ENCODE measurements at places on chromosomes 7 and 10.

- DNase-seq, result peak; percentile 43
These were observed 18.6 kb upstream of the ADRB1 start for GRCh38 chr10:114024876-114025610.

DNA sequence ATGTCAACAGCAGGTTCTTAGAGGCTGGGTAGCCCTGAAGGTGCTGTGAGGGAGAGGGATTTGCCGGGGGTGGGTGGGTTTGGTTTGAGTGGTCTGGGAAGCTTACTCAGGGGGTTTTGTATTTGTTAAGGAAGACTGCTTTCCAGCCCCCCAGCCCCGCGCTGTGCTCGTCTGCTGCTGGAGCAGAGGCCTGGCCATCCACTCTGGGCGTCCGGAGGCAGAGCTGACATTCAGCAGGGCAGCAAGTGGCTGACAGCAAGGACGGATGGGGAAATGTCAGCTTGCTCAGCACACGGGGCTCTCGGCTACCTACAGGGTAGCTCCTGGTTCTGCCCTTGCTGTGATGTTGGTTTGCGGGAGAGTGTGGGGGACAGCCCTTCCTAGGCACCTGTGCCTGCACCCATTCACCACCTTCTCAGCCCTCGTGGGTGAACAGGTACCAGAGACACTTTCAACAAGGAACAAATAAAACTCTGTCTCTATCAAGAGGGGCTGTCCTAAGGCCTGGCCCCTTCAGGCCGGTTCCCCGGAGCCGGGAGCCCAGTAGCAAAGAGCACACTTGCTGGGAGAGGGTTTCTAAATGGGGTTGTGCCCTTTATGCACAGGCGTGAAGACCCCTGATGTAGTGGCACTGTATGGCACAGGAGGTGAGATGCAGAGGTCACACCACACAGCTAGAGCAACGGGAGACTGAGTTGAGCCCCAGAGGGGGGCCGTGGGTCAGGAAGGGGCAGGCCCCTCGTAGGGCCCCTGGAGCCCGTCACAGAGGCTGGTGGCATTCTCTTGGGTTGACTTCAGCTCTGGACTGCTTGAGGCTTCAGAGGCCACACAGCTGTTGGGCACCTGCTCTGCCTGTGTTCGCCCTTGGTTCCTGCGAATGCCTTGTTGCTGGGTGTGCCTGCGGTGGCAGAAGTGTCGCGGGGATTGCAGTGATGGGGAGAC is 72.2 kb upstream of the SHH start:
- no peak for DNase-seq

- DNase-seq, result no peak
These were observed 169.5 kb downstream of the C1GALT1 start for GRCh38 chr7:7351832-7352231.

DNA sequence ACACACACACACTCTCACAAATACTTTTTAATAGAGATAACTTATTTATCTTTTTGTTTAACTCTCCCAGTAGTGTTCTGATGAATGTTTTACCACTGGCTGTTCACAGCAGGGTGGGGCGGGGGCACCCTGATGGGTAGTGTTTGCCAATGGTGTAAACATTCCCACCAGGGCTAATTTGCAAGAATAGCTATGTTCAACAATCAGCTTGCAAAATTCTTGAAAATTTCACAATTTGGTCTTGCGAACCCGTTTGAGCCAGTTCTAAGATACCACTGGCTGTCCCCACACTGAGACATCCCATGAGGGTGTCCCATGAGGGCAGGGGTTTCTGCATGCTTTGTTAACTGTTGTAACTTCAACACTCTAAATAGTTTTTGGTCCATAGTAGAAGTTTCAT is 348.5 kb downstream of the CXCL12 start:
- no peak for DNase-seq

- no peak for DNase-seq
These were observed 55.5 kb downstream of the SLC16A12 start for GRCh38 chr10:89479771-89480446.

- no peak for DNase-seq
These were observed 186.6 kb upstream of the LYZL1 start for GRCh38 chr10:29102233-29102632.

DNA sequence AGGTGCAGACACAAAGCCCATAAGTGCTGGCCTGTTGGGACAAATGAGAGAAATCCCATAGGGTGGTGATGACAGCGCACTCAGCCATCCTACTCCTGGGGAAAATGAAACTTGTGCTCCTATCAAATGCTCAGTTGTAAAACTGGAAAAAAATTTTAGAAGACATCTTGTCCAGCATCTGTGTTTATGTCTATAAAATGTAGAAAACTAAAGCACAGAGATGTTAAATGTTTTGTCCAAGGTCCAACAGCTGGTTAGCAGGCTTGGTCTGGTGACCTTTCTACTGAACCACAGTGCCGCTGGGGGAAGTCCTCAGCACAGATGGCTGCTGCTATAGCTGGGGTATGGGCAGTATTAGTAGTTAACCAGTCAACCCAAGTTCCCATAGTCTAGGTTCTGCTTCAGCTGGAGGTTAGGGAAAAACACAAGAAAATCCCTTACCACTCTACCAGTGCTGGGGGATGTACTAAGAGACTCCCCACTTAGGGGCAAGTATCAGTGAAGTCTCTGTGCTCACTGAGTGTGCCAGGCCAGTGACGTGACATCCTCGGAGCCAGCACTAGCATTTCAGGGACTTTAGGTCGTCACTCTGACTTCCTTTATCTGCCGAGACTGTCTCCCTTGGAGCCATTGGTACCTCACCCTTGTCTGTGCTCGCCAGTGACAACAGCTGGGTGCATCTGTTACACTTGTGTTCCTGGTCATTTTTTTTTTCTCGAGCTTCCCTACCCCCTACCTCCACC is 1.9 kb downstream of the TSPAN33 start:
- no peak for DNase-seq

GRCh38 chr7:144812379-144813283 is 23.2 kb downstream of the TPK1 start:
- DNase-seq, result peak; percentile 70

GRCh38 chr10:79282388-79282787 is 64.9 kb upstream of the PPIF start:
- DNase-seq, result no peak

GRCh38 chr10:62068464-62068863 is 167.0 kb downstream of the ARID5B start:
- DNase-seq, result no peak

- peak; percentile 70 for DNase-seq
These were observed 597 bp downstream of the APBB1IP start for GRCh38 chr10:26438534-26439341.

- peak; percentile 97 for DNase-seq
These were observed 163.8 kb upstream of the KLF6 start for GRCh38 chr10:3948843-3949242.

DNA sequence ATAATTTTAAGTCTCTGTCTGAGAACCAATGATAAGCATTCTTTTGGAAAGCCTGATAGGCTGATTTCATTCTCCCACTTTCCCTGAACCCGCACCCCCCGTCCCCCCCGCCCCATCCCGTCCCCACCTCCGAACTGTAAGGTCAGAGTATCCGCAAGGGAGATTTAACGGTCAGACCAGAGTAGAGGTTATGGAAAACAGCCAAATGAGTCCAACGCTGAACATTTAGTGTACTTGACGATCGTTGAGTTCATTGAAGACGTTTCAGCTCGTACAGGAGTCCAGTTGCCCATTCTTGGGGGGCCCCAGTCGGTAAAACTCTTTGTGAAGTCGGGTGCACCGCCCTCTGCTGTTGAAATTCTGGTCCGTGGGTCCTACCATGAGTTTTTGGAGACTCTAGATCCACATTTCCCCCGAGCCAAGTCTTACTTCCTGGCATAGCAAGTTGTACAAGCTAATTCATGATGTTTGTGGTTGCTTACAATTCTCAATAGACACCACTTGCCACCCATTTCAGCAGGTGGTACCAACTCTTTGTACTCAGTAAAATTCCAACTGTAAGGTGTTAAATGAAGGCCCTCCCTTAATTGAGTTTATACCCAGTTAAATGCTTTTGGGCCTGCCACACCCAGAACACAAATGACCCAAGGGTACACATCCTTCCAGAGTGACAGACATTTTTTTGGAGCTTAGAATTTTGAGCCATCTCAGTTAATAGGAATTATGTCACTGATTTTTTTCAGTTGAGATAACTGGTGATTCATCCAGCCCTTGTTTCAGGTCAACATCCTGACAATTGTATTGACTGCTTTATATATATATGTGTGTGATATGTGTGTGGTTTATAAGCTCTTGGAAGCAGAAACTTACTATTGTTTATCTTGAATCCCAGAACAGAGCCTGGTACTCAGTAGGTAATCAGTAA is 1.2 kb downstream of the MARCHF5 start:
- peak; percentile 28 for DNase-seq

- DNase-seq, result no peak
These were observed 46.8 kb downstream of the AGK start for GRCh38 chr7:141597966-141598365.

GRCh38 chr7:87984088-87984487 is 50.0 kb downstream of the ADAM22 start:
- no peak for DNase-seq

DNA sequence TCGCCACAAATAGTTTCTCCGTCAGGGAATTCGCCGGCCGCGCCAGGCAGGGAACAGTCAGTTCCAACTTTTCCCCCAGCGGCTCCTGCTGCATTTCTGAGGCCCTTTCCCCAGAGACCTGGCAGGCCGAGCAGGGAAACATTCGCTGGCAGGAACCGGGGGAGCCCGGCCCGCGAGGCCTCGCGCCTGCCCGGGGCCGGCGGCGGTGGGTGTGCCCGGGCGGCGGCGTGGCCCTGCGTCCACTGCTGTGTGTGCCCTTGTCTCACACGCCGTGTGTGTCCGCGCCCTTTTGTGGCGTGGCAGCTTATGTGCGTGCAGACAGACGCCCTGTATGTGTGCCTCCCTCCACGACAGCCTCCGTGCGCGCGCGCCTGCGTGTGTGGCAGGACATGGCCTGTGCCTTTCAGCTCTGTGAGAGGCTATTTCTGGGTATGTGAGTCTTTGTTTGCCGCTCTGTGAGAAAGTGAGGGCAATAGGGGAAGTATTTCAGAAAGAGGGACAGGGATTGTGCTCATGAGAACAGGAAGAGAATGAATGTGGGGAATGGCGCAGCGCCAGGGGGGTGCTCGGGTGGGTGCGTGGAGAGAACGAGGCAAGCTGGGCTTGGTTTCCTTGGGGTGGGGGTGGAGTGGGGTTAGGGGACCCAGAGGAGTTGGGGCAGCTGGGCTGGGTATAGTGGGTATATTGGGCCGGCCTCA is 689 bp upstream of the SMARCD3 start:
- no peak for DNase-seq

GRCh38 chr7:158166386-158167340 is 421.0 kb downstream of the PTPRN2 start:
- no peak for DNase-seq

DNA sequence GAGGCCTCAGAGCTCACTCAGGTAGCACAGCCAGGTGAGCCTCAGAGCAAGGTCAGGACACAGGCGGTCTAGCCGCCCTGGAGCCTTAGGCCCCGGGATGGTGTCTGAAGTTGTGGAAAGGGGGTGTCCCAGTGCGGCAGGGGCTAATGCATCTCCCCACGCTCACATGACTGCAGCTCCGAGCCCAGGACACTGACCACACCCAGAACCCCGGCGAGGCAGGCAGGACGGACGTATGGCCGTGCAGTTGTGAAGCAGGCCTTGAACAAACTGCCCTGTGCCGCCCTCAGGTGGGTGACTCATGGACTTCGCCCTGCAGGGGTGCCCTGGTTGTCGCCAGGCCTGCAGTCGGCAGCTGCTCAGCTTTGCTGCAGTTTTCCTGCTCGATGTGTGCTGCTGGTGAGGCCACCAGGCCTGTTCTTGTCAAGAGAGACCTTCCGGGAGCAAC is 5.0 kb upstream of the PRKAR1B start:
- DNase-seq, result no peak

DNA sequence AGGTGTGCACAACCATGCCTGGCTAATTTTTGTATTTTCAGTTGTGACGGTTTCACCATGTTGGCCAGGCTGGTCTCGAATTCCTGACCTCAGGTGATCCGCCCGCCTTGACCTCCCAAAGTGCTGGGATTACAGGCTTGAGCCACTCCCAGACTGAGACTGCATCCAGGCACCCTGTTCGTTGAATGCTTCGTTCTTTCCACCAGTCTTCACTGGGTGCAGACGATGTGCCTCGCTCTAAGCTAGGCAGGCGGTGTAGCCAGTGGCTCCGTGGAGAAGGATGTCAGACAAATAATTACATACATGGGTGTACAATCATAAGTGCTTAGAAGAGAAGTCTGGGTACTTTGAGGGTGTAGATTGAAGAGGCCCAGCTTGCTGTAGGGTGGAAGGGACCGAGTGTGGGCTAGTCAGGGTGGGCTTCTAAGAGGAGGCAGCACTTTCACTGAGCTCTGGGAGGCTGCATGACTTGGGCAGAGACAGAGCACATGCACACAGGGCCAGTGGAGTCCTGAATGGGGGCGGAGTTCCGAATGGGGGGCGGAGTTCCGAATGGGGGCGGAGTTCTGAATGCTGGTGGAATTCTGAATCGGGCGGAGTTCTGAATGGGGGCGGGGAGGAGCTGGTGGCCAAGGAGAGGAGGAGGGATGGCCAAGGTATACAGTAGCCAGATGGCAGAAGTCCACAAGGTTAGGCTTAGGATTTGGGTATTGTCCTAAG is 74.3 kb downstream of the COL26A1 start:
- no peak for DNase-seq

DNA sequence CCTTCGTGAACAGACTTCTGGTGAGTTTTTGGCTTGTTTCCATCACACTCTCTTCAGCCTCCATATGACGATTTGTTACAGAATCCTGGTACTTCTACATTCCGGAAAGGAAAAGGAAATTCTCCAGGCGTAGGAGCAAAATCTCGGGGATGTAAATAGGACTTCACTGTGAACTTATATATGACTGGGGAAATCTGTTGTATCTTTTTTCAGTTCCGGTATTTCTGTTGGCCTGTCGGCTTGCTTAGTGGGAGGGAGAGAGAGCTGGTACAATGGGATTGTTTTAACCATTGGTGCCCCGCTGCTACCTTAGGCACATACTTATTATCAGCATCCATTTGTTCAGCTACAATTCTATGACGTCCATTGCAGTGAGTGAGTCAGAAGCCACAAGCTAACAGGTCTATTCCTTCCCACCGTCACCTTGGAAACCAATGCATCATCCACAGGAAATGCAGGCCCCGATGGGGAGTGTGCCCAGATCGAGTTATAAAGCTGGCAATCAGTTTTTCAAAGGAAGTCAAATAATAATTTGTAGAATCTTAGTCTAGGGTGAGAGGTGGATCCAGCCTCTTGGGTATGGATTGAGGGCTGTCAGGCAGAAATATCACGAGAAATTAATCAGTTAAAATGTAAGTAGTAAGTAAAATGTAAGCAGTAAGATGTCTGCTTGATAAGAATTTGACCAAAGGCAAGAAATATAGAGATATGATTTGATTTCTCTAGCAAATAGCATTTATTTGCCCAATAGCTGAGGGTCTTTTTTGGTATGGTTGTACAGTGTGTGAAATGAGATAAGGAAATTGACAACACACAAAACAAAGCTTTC is 92.0 kb upstream of the MKLN1 start:
- DNase-seq, result peak; percentile 91

GRCh38 chr7:44213877-44214388 is 13.2 kb downstream of the YKT6 start:
- no peak for DNase-seq

DNA sequence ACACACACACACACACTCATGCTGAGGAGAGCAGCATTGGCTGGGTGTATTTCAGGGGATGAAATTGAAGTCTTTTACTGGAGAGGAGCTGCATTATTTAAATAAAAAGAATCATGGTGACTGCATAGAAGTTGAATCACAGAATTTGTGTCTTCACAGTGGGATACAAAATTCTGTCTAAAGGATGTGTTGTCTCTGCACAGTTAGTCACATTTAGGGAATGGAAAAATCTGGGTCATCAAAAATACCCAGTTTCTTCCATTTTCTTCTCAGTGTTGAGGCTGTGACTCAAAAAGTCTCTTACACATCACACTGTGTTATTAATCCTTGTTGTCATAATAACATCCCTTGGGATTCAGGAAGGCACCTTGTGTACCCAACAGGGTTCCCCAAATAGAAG is 10.9 kb downstream of the PAPSS2 start:
- DNase-seq, result no peak
